ENCODE measurements at places on chromosomes 1 and 21.
A peak's percentile ranks its signal among the peaks of the same experiment; 100 is the strongest.

- DNase-seq = no peak
Measured at GRCh38 chr1:117894078-117894477, 35.3 kb downstream of the GDAP2 start.

DNA sequence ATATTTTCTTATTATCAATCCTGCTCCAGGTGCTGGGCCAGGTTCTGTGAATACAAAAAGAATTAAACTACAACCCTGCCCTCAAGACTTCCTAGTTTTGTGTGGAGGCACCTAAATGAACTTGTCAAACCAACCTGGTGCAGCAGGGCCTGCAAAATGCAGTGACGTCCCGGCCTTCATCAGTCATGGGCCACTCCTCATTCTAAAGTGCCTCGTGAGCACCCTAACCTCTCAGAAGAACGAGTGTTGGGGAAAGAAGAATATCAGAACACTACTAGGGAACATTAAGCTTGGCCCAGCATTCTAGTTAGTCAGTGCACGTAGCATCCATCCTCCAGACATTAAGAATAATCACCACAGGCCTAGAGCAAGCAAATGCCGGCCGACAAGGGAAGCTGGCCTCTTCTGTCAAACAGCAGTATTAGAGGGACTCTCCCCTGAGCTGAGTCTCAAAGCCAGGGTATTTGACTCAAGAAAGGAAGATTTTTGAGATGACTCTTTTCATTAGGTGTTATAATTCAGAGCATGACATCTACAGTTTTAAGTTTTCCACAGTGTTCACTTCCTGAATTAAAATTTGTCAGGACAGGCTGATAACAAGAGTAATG lies 137.9 kb downstream of the SLC45A1 start:
- DNase-seq = no peak

GRCh38 chr1:55150880-55151588 lies 64.1 kb downstream of the USP24 start:
- DNase-seq = no peak

GRCh38 chr1:156742017-156742416 lies 1.1 kb upstream of the MRPL24 start:
- DNase-seq = no peak

DNA sequence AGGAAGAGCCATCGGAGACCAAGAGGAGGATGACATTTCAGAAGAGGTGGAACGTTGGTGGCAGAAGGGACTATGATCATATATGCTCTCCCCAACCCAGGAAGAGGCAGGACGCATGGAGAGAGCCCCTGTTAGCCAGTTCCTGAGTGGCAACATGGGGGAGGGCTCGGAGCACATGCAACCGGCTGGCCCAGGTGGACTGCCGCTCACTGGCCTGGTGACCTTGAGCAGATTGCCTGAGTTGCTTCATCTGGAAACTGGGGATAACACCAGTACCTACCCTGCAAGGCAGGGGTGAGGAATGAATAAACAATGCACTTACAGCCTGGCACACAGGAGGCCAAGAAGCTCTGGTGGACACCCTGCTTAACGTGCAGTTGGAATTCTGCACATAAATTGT lies 29.0 kb downstream of the SYT6 start:
- no peak for DNase-seq

DNA sequence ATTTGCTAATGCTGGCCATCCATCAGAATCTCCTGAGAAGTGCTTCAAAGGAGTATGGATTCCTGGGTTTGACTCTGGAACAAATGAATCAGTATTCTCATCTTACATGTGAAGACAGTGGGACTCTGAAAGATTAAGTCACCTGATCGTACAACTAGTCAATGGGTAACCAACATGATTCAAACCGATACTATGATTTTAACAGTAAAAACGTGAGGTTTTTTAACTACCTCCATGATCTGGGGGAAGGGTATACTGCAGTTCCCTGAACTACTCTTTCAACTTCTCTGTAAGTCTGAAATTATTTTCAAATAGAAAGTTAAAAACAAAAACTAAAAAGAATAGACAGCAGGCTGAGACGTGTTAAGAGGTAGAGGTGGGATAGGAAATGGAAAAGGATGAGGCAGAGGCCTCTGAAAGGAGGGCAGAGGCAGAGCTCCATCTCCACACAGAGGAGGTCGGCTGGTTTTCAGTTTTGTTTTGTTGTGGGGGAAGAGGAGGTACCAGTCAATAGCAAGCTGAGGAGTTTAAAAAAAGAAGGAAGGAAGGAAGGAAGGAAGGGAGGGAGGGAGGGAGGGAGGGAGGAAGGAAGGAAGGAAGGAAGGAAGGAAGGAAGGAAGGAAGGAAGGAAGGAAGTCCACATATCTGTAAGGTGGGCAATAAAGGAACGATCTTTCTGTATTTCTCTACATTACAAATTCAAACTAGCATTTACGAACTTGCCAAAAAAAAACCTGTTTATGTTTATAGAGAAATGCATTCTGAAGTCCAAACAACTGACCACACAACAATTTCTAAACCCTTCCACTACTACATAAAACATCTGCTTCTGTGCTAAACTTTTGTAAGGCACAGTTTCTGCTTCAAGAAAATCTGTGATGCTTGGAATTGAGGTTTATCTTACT lies 213.1 kb downstream of the RERE start:
- no peak for DNase-seq

DNA sequence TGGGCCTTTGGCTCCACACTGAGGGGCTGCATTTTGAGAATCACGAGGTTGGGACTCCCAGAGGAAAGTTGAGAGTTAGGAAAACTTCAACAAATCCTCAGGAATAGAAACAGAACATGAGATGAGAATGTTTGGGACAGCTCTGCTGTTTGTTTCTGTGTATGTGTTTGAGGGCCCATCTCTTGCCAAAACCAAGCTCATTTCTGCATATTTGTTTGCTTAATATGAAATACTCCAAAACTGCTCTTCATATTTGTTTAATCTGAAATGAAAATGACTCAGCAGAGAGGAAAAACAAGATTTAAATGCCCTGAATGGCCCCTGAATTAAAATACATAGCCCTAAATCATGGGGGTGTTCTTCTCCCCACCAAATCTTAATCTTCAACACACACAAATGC lies 78.1 kb downstream of the DDR2 start:
- no peak for DNase-seq

DNA sequence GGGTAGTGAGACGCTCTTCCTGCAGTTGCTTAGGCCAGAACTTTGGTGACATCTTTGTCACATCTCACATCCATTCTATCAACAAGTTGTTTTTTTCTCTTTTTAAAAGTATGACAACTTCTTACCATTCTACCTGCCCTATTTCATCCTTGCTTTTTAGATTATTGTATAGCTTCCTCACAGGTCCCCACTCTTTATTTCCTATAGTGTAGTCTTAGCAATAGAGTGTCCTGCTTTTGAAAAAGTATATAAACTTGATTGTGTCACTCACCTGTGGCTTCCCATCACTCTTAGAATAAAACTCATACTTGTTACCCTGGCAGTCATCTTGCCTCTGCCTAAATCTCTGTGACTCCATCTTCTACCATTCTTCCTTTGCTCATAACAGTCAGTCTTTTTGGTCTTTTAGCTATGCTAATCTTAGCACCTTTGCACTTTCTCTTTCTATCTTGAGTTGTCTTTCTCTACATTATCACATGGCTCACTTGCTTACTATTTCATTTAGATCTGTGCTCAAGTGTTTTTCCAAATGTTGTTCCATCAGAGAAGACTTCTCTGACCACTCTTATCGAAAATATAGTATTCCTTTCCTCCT lies 9.5 kb downstream of the CDC73 start:
- DNase-seq = no peak

- no peak for DNase-seq
Measured at GRCh38 chr1:174777262-174777661, 222.5 kb upstream of the CACYBP start.

- no peak for DNase-seq
Measured at GRCh38 chr1:15788624-15789301, 18.7 kb downstream of the UQCRHL start.

- no peak for DNase-seq
Measured at GRCh38 chr21:41403966-41404365, 22.1 kb upstream of the MX1 start.

- DNase-seq = peak; percentile 71
Measured at GRCh38 chr1:1360506-1361169, 2.3 kb upstream of the MXRA8 start.

- no peak for DNase-seq
Measured at GRCh38 chr1:235644693-235645305, 4.8 kb downstream of the GNG4 start.

DNA sequence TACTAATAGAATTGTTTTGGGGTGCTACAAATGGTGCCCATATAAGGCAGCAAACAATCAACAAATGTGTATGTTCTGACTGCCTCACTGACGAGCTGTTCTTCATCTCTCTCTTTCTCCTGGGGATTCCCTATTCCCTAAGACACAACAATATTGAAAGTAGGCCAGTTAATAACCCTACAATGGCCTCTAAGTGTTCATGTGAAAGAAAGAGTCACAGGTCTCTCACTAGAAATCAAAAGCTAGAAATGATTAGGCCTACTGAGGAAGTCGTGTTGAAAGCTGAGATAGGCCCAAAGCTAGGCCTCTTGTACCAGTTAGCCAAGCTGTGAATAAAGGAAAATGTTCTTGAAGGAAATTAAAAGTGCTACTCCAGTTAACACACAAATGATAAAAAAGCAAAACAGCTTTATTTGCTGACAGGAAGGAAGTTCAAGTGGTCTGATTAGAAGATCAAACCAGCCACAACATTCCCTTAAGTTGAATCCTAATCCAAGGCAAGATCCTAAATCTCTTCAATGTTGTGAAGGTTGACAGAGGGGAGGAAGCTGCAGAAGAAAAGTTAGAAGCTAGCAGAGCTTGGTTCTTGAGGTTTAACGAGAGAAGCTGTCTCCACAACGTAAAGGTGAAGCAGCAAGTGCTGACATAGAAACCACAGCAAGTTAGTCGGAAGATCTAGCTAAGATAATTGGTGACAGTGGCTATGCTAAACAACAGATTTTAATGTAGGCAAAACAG lies 26.3 kb downstream of the ATP2B4 start:
- DNase-seq = no peak

GRCh38 chr1:176364236-176364905 lies 98.6 kb upstream of the PAPPA2 start:
- peak; percentile 29 for DNase-seq

GRCh38 chr1:165351863-165352441 lies 4.6 kb downstream of the LMX1A start:
- DNase-seq = peak; percentile 33
